ENCODE measurements at places on chromosomes 12 and 14.

DNA sequence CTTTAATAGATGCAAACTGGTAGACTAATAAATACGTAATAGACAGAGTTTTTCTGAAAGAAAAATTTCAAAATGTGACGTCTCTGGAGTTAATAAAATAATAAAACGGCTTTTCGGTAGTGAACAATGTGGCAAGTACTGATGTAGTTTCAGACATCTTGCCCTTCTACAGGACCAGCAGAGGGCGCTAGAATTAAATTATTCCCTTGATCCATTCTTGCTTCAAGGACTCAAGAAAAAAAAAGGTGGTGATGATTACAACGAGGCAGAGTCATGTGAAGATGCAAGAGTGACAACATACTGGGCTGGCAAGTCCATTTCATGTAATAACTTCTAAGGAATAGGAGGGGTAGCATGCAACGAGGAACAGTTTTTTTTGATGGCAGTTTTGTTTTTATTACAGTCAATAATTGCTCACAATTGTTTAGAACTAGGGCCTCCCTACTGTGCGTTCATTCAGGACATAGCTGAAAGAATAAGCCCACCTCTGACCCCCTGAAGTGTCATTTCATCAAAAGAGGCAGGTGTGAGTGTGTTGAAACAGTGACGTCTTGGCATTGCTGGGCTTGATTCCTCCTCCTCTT lies 101.0 kb upstream of the GZMB start:
- DNase-seq = no peak

DNA sequence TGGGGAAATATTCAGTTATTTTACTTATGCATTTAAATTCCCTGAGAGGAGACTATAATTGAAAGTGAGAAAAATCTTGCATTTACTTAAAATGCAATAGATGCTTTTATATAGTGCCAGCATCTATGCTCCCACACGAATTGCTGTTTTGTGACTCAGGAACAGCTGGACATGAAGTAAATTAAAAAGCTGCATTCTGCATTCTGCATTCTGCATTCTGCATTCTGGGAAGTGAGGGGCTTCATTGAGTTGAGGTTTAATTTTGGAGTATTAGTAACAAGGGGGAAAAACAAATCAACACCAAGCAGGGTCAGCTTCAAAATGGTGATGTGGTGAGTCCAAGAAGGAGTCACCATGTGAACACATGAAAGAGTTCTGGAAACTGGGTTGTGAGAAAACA lies 101.2 kb downstream of the C12orf50 start:
- no peak for DNase-seq

- DNase-seq = no peak
These were observed 13.0 kb downstream of the SERPINA11 start for GRCh38 chr14:94439453-94440057.

DNA sequence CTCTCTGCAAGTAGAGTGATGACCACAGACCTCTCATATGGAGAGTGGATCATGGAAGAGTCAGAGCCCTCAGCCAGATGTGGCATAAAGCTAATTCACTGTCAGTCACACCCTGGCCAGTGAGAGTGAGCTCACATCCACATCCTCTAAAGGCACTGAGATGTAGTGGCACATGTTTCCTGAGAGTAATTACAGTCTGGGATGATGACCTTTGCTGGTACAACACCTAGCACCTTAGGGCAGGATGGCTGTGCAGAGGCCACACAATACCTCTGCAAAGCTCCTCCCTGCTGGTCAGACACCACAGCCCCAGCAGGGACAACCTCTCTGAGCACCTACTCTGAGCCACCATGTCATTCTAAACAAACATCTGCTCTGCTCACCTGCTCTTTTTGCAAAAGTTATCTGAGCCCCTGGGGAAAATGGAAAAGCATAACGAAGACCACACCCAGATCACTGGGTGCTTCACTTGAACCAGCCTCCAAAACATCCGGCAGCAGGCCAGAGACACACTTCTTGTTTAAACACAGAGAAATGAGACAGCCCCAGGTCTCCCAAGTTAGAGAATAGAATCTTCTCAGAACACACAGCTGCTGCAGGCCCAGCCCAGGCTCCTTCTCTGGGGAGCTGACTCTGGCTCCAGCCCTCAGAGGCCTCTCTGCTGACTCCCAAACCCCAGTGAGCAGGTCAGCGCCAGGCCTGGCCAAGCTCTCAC lies 30.3 kb downstream of the PITPNM2 start:
- DNase-seq = no peak

GRCh38 chr12:130538343-130539095 lies 177.6 kb downstream of the RIMBP2 start:
- DNase-seq = no peak

DNA sequence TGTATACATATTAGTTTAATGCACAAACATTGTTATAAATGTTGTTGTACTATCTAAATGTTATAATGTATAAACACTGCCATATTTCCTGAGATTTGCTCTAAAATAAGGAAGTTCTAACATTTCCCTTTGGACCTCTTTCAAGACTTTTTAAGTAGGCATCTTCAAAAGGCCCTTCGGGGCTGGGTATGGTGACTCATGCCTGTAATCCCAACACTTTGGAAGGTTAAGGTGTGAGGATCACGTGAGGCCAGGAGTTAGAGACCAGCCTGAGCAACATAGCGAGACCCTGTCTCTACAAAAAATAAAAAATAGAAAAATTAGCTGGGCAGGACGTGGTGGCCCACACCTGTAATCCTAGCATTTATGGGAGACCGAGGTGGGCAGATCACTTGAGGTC lies 35.5 kb downstream of the FBLN5 start:
- no peak for DNase-seq

DNA sequence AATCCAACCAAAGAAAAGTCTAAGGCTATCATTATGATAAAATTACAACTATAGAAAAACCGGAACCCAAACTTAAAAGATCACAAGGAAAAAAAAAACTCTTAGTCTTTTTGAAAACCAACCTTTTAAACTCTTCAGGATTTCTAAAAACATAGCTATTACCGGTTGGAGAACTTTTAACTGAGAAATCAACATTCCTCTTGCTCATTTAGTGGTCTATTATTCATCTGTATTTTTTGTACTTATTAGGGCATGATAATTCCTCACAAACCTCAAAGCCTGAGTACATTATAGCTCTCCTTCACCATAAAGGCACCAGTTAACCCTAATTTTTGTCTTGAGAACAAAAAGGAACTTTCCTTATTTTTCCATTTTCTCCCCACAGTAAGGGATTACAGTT lies 10.4 kb downstream of the LUM start:
- DNase-seq = no peak

- DNase-seq = no peak
These were observed 264.2 kb upstream of the AMIGO2 start for GRCh38 chr12:47343684-47344567.

- DNase-seq = no peak
These were observed 27.8 kb downstream of the FBRSL1 start for GRCh38 chr12:132517740-132518100.

GRCh38 chr12:16553457-16553856 lies 52.5 kb downstream of the LMO3 start:
- no peak for DNase-seq

DNA sequence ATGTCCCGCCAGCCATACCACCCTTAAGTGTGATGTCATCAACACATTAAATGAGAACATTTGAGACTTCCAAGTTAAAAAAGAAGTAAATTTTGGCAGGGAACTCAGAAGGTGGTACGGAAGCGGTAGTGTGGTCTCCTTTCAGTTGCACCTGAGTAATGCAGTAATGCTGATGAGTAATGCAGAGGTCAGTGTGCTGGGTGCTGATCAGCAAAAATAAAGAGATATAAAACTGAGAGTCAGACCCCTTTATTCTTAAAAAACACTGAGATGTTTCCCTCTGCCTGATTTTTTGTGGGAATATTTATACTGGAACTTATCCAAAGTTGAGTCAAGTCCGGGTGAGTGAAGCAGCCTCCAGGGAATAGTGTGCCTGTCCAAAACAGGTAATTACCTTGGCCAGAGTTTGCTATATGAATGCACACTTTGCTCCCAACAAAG lies 370.6 kb upstream of the PRICKLE1 start:
- DNase-seq = no peak

DNA sequence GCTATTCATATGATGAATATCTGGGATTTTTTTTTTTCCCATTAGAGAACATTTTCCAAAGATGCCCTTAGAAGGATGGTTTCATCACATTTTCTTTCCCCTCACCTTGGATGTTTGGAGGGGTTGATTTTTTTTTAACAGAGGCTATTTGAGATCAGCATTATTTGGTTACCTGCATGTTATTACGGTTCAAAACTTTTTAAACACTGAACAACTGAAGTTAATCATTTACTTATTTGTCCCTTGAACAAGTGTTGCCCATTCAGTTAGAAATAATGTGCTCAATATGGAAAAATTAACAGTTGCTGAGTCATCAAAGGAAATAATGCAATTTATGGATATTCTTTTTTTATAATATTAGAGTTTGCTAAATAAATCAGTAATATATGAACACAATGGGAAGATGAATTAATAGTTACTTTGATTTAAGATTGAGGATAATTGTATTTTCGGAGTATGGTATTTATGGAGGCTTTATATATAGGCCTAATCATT lies 26.7 kb downstream of the CNTN1 start:
- DNase-seq = no peak

DNA sequence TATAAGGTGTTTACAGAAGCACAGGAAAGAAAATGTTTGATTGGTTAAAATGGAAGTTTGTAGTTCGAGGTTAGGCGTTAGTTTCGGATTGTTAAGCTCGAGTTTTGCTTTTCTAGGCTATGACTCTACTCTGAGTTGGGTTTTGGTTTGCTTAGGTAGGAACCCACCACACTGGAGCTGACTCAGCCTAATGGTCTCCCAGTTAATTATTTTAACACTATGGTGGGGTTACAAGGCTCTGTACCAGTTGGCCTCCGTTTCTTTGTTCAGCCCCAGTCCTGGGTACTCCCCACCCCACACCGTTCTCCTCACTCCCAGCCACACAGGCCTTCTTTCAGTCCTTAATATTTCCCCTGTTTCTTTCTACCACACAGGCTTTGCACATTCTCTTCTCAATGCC lies 583.9 kb downstream of the NRXN3 start:
- DNase-seq = no peak

- DNase-seq = no peak
These were observed 49.5 kb downstream of the ADIPOR2 start for GRCh38 chr12:1740161-1740948.

GRCh38 chr12:78359520-78359919 lies 505.1 kb upstream of the SYT1 start:
- no peak for DNase-seq

- DNase-seq = no peak
These were observed 125.2 kb downstream of the MGST1 start for GRCh38 chr12:16472631-16473030.

DNA sequence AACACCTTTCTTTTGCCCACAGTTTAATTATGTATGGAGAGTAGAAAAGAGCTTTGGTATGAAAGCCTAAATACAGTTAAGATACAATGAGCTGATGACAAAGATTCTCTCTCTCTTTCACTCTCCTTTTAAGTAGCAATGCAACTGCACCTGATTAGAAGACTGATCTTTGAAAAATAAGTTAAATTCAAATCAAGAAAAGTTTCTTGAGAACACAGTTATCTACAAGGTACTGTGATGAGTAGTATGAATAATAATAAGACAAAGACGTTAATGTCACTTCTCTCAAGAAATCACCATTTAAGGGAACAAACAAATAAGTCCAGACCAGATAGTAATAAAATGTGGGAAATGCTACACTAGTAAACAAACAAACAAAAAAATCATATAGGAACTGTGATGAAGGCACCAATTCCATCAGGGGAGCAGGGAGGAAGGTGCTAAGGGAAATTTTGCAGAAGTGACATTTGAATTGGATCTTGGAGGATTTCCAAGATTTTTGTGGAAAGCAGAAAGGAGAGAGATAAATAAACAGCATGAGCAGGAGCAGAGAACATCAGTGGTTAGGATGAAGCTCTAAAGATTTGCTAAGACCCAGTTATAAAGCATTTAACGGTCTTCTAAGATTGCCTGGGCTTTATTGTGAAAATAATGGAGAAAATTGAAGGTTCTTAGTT lies 65.2 kb upstream of the STK38L start:
- DNase-seq = no peak

GRCh38 chr12:119714614-119715267 lies 46.8 kb downstream of the PRKAB1 start:
- DNase-seq = no peak

DNA sequence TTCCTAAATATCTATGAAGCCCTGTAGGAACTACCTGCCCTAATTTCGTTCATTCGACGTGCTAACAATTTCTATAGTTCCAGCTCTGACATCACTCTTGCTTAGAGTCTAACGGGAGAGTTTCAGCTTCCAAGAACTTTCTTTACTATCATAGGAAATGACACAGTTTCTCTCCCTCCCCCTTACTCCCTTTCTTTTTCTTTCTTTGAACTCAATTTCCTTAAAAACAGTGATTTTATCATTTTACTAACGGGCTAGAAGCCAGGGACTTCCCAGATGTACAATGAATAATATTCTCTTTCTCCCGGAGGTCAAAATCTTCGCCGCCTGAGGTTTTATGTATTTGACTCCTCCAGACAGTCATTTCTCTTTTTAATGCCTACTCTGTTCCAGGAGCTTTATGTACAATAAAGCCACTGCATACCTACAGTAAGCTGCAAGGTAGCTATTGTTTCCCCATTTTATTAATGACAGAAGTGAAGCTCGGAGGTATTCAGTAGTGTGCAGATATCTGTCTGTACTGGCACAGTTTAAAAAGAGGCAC lies 15.7 kb downstream of the SMCO2 start:
- DNase-seq = no peak

- no peak for DNase-seq
These were observed 197.4 kb upstream of the ARID2 start for GRCh38 chr12:45532113-45532512.

DNA sequence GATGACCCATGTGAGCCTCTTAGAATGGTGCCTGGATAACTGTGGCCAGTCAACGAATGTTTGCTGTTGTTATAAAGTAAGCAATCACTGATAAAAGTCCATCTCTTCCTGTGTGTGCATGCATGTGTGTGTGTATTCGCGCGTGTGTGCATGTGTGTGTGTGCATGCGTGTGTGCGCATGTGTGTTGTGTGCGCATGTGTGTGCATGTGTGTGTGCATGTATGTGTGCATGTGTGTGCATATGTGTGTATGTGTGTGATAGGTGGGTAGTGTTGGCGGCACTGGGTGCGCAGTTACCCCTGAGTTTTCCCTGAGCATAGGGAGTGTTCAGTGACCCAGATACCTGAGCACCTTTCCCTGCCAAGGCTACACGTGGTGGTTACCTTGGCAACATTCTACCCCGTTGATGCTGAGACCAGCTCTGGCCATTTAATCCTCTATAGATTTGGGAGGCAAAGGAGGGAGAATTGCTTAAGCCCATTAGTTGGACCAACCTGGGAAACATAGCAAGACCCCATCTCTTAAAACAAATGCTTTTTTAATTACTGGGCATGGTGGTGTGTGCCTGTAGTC lies 137.8 kb downstream of the SLC15A4 start:
- no peak for DNase-seq

- DNase-seq = no peak
These were observed 58.3 kb downstream of the ANAPC7 start for GRCh38 chr12:110345176-110345661.

DNA sequence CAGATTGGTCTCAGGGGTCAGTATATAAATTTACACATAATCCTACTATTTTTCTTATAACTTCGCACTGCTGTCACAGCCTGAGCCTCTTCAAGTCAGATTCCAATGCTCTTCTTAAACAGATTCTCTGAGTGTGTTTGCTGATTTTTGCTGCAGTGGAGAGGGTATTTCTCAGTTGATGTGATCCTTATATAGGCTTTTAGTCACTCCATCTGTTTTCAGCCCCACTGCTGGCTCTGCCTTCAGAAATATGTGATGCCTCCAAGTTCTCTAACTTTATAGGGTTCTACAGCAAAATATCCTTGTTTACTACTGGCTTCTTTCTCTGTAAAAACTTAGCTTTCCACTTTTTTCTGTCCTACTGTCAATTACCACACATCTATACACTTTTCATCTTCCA lies 702.7 kb downstream of the NRXN3 start:
- DNase-seq = no peak
